NCI-H1417 (cell line): ENCODE measurements at places on chromosomes 3 and 15.

DNA sequence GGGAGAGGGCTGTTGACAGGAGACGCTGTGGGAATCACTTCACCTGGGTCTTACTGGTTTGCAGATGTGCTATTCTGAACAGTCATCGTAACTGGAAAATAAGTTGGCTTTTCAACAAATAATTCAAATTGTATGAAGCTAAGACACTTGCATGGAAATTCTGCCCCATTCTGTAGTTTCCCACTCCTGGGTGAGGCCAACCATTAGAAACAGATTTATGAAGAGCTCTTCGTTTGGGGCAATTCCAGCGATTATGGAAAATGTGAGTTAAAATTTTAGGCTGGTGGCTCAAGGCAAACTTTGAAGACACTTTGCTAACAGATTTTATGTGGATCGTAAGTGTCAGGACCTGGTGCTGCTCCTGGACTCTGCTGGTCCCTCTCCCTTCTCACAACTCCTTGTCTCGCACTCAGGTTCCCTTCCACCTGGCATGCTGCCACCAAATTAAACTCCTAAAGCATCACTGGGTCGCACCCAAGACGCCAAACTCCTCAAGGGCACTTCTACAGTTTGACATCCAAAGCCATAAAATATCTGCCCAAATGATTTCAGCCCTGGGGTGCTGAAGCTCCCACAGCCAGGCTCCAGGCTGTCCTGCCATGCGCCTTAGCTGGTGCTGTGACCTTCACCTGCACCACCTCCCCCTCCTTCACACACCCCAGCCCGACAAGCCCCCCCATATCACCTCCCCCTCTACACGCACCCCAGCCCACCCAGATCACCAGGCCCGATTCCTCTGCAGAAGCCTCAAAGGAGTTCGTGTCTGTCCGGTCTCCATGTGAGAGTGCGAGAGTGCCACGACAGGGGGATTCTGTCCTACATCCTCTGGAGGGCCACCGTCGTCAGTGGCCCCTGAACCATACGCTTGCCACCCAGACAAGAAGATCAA, 138.4 kb downstream of the NSMCE3 start:
- DNase-seq = no peak

DNA sequence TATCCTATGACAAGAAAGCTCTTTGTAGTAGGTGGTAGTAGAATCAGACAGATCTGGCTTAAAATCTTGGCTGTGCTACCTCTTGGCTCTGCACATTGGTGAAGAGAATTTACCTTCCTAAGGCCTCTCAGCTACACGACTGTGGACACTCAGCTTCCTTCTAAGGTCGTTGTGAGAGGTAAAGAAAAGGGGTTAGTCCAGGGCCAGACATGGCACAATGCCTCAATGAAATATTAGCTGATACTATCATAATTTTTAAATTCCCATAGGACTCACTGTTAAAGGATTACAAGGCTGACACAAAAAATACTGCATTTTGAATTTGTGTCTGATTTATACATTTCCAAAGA, 80.4 kb downstream of the IGF1R start:
- DNase-seq = no peak

- no peak for DNase-seq
Observed at GRCh38 chr3:130389743-130390478, 44.4 kb downstream of the COL6A5 start.

GRCh38 chr3:13135811-13136321, 62.6 kb upstream of the IQSEC1 start:
- no peak for DNase-seq

DNA sequence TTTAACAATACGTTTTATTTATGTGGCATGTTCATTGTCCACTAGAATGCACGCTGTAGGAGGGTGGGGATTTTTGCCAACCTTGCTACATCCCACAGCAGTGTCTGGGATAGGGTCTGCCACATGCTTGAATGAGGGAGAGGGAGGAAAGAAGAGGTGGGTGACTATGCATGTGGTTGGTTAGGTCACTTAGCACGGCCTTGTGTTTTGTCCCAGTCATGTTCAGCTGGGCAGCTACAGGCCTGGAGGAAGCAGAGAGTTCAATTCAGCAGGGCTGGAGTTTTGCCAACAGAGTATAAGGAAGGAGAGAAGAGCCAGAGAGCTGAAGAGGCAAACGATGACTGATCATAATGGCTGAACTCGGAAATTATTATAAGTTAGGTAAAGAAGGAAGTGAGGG, 268.4 kb upstream of the NSMCE3 start:
- DNase-seq = no peak

DNA sequence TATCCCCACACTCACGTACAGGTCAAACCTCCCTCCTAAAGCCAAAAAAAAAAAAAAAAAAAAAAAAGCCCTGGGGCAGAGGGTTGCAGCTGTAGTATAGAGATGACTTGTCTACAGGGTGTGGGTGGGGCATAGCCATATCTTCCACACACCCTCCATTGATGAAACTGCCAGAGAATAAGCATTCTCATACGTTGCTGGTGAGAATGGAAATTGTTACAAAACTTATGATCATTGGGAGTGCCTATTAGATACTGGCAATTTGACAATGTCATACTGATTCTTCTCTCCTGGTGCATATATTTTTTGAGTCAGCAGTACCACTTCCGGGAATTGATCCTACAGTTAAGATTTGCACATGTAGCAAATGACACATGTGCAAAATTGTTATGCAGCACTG, 11.0 kb upstream of the CTNNB1 start:
- DNase-seq = no peak

DNA sequence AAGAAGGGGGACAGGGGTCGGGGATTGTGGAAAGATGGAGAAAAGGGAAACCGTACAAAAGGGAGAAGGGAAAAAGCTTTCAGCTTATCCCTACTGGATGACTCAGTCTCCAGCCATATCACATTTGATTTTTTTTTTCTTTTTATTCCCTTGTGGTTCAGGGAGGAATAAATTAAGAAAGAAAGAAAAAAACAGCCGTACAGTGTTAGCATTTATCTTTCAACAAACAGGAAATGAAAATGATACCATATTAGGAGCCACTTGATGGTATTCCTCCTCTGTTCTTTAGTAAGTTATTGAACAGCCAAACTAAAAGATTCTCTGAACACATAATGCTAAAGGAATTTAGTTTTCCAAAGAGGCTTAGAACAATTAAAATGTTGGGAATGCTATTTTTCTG, 594.4 kb downstream of the FOXP1 start:
- DNase-seq = no peak

DNA sequence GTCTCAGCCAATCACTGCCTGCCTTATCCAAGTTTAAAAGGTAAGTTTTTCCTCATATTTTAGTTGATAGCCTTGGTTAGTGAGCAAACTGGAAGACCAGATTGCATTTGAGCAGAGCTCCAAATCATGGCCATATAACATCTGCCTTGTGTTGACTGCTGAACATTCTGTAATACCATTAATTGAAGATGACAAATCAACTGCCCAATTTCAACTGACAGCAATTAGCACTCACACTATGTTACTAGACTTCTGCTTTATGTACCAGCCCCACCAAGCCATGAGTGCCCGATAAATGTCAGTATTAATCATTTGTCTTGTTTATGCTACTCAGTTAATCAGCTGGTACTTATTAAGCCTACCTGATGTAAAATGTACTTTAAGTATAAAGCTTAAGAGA, 83.1 kb downstream of the CGGBP1 start:
- DNase-seq = peak; percentile 65
